ENCODE measurements at places on chromosomes 3 and 15. TPM values are rescaled to one million over a fixed set of nuclear protein-coding genes. Genes with fewer than 3 reads are reported as not detected.

DNA sequence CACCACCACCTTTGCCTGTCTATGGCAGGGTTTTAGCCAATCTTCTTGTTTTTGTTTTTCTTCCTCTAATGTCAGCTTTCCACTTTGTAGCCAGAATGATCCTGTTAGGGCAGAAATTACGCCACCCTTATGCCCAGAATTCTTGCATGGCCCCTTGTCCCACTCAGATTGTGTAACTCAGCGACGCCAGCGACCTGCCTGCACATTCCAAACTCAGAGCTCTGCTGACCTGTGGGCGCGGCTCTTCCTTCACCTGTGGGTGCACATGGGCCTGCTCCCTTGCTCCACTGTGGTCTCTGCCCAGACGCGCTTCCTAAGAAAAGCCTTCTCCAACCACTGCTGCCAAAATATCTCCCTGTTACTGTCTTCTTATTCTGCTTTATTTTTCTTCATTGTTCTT, 45.0 kb downstream of the MED12L start:
- no peak for DNase-seq

DNA sequence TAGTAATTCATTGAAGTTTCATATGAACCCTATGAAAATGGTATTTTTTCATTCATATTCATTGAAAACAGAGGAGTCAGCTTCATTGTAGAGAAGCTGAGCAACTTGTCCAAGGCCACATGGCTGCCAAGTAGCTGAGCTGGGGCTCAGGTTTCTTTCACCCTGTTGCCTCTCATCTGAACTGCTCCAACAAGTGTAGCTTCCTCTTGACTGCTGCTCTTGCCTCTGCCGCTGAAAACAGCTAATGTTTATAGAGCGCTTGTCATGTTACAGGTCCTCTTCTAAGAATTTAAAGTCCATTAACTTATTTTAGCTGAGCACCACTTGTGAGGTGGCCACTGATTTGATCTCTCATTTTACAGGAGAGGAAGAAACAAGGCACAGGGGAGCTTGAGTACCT, 81.1 kb downstream of the PDCD6IP start:
- DNase-seq: no peak

DNA sequence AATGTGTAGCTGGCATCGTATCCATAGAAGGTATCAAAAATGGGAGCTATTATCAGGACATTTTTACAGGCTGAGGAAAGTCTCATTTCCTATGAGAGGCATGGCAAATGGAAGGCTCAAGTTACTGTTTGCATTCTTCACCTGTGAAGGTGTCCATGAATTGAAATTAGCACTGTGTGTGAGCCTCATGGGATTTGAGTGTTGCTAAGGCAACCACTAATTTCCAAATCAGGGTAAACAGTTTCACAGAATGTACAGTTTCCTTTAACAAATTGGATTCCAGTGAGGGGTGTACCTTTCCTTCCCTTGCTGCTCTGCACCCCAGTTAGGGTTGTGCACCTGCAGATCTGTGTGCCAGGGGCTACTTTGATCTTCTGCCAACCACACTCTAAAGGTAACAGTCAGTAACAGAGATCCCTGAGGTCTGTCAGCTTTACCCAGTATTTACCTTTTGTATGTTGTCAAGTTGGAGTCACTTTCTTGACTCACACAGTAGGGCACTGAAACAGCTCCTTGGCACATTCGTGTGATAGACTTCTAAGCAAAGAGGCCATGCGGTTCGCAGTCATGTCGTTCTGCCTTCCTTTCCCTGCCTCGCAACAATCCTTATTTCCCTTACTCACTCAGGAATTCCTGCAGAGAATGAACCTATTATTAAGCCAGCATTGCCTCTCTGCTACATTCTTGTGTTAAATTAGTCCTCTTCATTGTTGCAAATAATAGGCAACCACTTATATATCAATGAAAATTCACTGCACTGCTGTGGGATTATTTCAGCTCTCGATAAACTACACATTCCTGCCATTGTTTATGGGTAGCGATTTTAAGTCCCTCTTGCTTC, 129.8 kb upstream of the GBE1 start:
- no peak for DNase-seq

DNA sequence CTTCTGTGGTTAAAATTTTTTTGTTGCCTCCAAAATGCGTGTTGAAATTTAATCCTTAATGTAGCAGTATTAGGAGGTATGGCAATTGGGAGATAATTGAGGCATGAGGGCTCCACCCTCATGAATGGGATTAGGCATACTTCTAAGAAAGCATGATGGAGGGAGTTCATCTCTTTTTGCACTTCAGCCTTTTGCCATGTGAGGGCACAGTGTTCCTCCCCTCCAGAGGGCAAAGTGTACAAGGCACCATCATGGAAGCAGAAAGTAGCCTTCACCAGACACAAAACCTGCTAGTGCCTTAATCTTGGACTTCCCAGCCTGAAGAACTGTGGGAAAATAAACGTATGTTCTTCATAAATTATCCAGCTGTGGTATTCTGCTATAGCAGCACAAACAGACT, 429.5 kb downstream of the ZIC1 start:
- no peak for DNase-seq

Gene MUC13
- total RNA-seq: not detected

- no peak for DNase-seq
Measured at GRCh38 chr15:75223688-75224087, 22.0 kb downstream of the C15orf39 start.

GRCh38 chr3:38836561-38836960, 20.5 kb upstream of the SCN10A start:
- DNase-seq: no peak

DNA sequence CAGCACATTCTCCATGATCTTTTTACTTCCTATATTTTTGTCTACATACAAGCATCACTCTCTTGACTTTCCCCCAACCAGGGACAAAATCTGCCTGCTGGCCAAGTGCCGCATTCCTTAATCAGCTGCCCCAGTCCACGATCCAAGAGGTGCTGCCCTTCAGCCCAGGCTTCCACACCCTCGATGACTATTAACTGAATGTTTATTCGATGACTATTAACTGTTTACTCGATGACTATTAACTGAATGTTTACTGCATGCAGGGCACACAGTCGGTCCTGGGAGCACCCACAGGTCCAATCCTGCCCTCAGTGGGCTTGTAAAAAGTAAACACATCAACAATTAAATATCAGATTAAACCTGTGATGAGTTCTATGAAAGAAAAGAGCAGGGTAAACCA, 256.9 kb downstream of the ARRDC4 start:
- DNase-seq: no peak

- no peak for DNase-seq
Measured at GRCh38 chr15:40501487-40501886, 30.7 kb downstream of the CHST14 start.

DNA sequence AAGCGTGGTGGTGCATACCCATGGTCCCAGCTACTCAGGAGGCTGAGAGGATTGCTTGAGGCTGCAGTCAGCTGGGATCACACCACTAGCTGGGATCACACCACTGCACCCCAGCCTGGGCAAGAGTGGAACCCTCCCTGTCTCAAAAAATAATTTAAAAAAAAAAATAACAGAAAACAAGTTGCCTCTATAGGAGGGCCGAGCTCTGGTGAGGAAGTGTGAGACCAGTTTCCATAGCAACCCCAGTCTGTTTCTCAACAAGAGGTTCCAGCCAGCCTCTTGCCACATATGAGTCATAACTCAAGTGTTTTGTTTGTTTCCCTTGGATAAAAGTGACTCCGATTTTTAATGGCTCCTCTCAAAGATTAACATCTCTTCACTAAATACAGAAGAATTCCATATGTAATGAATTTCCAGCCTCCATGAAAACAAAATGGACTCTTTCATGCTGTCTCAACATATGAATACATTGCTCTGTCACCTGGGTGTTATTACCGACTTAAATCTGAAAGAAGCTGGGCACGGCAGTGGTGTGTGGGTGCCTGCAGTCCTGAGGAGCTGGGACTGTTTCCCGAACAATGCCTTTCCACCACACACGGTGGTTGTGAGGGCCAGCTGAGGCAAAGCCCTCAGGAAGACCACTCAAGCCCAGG, 19.7 kb downstream of the TMEM43 start:
- peak; percentile 65 for DNase-seq

Measured in activated T-cell treated with anti-CD3 and anti-CD28 coated beads, Interleukin-2, amount 50 U/mL, for 72 hours (primary cell).